Spinal cord (tissue), 10 donors: ENCODE measurements at places on chromosomes 6 and 20. TPM values are rescaled to one million over a fixed set of nuclear protein-coding genes. Genes with fewer than 3 reads are reported as not detected.

Gene OR5V1
- not detected for total RNA-seq

Gene HRH3
- total RNA-seq = 0.66 TPM

Gene HLA-DRA
- 90.1 TPM for total RNA-seq

Gene TAF8
- 11.2 TPM for total RNA-seq

Gene PXDC1
- total RNA-seq = 21.5 TPM

Gene VWA7
- total RNA-seq = 2.9 TPM

Gene SPATA25
- 3.0 TPM for total RNA-seq

Gene MCCD1
- not detected for total RNA-seq

Gene PTCRA
- total RNA-seq = 0.50 TPM

Gene LZTS3
- 27.7 TPM for total RNA-seq

Gene PHACTR3
- 27.9 TPM for total RNA-seq

Gene HEY2
- 10.3 TPM for total RNA-seq

Gene TSBP1
- total RNA-seq = not detected

Gene HTR1B
- 5.2 TPM for total RNA-seq

Gene MAP7
- 9.9 TPM for total RNA-seq

Gene C6orf52
- total RNA-seq = 7.1 TPM

Gene MRPS10
- 28.8 TPM for total RNA-seq

Gene LTA
- total RNA-seq = 0.11 TPM

Gene TFAP2A
- 2.1 TPM for total RNA-seq

Gene ME1
- 8.4 TPM for total RNA-seq

Gene R3HDML
- 0.11 TPM for total RNA-seq

Gene ZNF341
- 2.7 TPM for total RNA-seq

Gene C6orf118
- total RNA-seq = 6.0 TPM

Gene TMEM217
- total RNA-seq = 1.4 TPM

Gene PLN
- total RNA-seq = 3.3 TPM

Gene BMP6
- total RNA-seq = 29.6 TPM

Gene PRIM2
- 19.7 TPM for total RNA-seq

Gene RIPPLY2
- total RNA-seq = 2.9 TPM

Gene ZNF318
- total RNA-seq = 22.5 TPM

Gene SYNDIG1
- total RNA-seq = 26.2 TPM

Gene CCM2L
- 8.4 TPM for total RNA-seq

Gene TULP4
- total RNA-seq = 403 TPM

Gene HMGCLL1
- total RNA-seq = 25.1 TPM

Gene CRYBG1
- 3.4 TPM for total RNA-seq

Gene ADGRB3
- 99.7 TPM for total RNA-seq

Gene TNFRSF6B
- total RNA-seq = 1.1 TPM

Gene TFAP2B
- total RNA-seq = 0.99 TPM

Gene SLC4A11
- 0.20 TPM for total RNA-seq

Gene PRELID3B
- 66.0 TPM for total RNA-seq

Gene LPA
- 1.2 TPM for total RNA-seq

Gene MAPK14
- total RNA-seq = 39.7 TPM
